ENCODE measurements at places on chromosomes 2 and 18. TPM values are rescaled to one million over a fixed set of nuclear protein-coding genes. Genes with fewer than 3 reads are reported as not detected.
A peak's percentile ranks its signal among the peaks of the same experiment; 100 is the strongest.

SCG2 gene
- total RNA-seq, result not detected

OLA1 gene
- 333 TPM for total RNA-seq

HRH4 gene
- total RNA-seq, result not detected

SP110 gene
- total RNA-seq, result 10.4 TPM

CDH20 gene
- not detected for total RNA-seq

AQP4 gene
- 0.20 TPM for total RNA-seq

BMPR2 gene
- 7.4 TPM for total RNA-seq

TMEM127 gene
- total RNA-seq, result 21.5 TPM

DNA sequence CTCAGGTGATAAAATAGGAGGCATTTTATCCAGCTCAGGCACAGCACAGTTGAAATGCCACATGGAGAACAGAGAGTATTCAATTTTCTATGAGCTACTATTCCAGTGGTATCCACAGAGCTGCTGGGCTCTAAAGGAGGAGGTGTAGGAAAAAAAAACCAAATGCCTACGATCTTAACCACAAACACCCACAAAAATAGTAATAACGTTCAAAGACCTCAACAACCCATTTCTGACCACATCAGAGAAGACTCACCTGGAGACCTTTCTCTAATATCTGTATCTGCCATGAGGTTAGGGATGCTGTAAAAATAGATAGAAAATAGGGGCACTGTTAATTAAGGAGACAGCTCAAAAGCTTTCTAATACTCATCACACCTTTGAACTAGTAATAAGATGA lies 294.6 kb upstream of the PARD3B start:
- no peaks in the 10 kb centered on the region for H3K27me3 ChIP-seq
- H3K4me1 ChIP-seq, result no peaks in the 10 kb centered on the region
- H3K27ac ChIP-seq, result no peak overlapping the region
- H3K4me3 ChIP-seq, result no peak overlapping the region
- DNase-seq, result no peak

DNA sequence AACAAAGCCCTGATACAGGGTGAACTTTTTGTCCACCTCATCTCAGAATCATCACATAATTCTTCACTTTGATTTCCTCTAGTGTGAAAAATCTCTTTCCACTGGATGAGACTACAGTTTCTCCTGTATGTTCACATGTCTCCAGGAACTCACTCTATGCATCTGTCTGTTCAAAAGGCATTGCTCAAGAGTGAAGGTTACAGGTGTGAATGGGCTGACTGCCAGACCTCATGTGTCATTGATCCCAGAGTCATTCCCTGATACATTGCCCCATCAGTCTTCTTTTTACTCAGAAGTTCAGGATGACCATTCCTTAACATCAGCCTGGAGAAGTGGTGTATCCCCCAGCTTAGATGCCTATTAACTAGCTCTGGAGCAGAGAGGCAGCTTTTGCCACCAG lies 4.4 kb upstream of the DSC3 start:
- H3K27ac ChIP-seq, result no peak overlapping the region
- H3K4me1 ChIP-seq, result peaks cover 16% of the 10 kb centered on the region
- no peak overlapping the region for H3K4me3 ChIP-seq
- peaks cover 15% of the 10 kb centered on the region for H3K27me3 ChIP-seq

DNA sequence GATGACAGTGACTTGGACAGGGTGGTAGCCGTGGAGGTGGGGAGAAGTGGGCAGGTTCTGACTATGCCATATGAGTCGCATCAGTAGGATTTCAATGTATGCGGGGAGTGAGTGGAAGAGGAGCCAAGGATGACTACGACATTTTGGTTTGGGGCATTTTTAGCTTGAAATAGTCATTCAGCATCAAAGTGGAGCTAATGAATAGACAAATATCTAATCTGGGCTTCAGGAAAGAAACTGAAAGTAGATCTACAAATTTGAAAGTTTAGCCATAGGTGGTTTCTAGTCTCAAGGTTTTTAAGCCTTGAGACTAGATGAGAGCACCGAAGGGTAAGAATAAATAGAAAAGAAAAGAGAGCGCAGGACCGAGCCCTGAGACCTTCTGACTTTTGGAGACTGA lies 58.3 kb downstream of the FEZ2 start:
- DNase-seq, result no peak
- no peak overlapping the region for H3K27ac ChIP-seq
- no peak overlapping the region for H3K4me3 ChIP-seq
- H3K36me3 ChIP-seq, result peaks cover 68% of the 10 kb centered on the region

- no peak overlapping the region for H3K4me3 ChIP-seq
- DNase-seq, result peak; percentile 97
Observed at GRCh38 chr2:64943387-64944150, 45.6 kb upstream of the SLC1A4 start.

- H3K36me3 ChIP-seq, result peaks cover 30% of the 10 kb centered on the region
- peaks cover 37% of the 10 kb centered on the region for H3K4me1 ChIP-seq
- H3K27ac ChIP-seq, result peak overlapping the region; percentile 5
- no peak overlapping the region for H3K4me3 ChIP-seq
Observed at GRCh38 chr2:42572297-42573081, 4.1 kb downstream of the MTA3 start.

DNA sequence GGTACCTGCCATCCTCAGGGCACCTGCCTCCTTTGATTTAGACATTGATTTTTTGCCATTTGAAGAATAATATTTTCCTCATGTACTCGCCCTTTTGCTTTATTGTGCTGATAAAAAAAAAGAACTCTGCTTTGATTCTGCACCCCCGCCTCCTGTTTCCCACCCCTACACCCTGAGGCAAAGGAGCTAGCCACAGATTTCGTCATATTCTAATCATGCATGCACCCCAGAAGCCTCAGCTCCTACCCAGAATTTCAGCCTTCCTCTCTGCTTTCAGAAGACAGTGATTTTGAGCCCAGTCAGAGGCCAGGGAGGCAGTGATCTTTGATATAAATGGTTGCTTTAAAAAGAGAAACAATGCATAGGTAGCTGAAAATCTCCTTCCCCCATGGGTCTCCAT lies 329.0 kb downstream of the PTPRM start:
- DNase-seq, result no peak
- 0 out of 3 replicates have a peak, but pooled peaks cover 3% of the 10 kb centered on the region for H3K36me3 ChIP-seq
- H3K4me3 ChIP-seq, result no peak overlapping the region
- H3K27me3 ChIP-seq, result no peaks in the 10 kb centered on the region

- H3K4me3 ChIP-seq, result no peak overlapping the region
- no peaks in the 10 kb centered on the region for H3K36me3 ChIP-seq
- DNase-seq, result no peak
- H3K4me1 ChIP-seq, result no peaks in the 10 kb centered on the region
Observed at GRCh38 chr18:55517055-55517454, 70.9 kb downstream of the TCF4 start.

- DNase-seq, result peak; percentile 21
- peaks cover 5% of the 10 kb centered on the region for H3K27me3 ChIP-seq
- H3K27ac ChIP-seq, result no peak overlapping the region
- no peaks in the 10 kb centered on the region for H3K4me1 ChIP-seq
- no peak overlapping the region for H3K4me3 ChIP-seq
Observed at GRCh38 chr18:51621113-51621863, 423.8 kb upstream of the MEX3C start.

- no peak overlapping the region for H3K4me3 ChIP-seq
- no peak for DNase-seq
- H3K27me3 ChIP-seq, result no peaks in the 10 kb centered on the region
- no peaks in the 10 kb centered on the region for H3K36me3 ChIP-seq
- H3K4me1 ChIP-seq, result no peaks in the 10 kb centered on the region
- no peak overlapping the region for H3K27ac ChIP-seq
Observed at GRCh38 chr2:203799908-203800307, 67.7 kb upstream of the CTLA4 start.

GRCh38 chr2:240920783-240921231 lies 14.7 kb downstream of the CROCC2 start:
- DNase-seq, result no peak
- peaks cover 13% of the 10 kb centered on the region for H3K4me1 ChIP-seq
- peaks cover 66% of the 10 kb centered on the region for H3K27me3 ChIP-seq
- H3K4me3 ChIP-seq, result no peak overlapping the region
- H3K36me3 ChIP-seq, result no peaks in the 10 kb centered on the region
- H3K27ac ChIP-seq, result no peak overlapping the region

DNA sequence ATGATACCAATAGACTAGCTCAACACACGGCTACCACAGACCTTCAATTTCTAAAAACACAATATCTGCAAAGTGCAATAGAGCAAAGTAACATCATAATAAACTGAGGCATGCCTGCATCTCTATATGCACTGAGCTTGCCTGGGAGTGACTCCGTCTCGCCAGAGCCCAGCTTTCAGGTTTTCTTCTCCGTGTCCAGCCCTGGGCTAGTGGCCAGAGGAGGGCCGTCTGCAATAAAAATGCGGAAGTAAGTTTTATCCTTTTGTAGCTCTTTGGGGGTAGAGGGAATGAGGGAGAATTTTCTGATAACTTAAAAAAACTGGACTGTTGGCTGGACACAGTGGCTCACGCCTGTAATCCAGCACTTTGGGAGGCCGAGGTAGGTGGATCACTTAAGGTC lies 41.0 kb upstream of the GPR17 start:
- H3K4me1 ChIP-seq, result no peaks in the 10 kb centered on the region
- peaks cover 4% of the 10 kb centered on the region for H3K27me3 ChIP-seq
- no peaks in the 10 kb centered on the region for H3K36me3 ChIP-seq
- no peak for DNase-seq

DNA sequence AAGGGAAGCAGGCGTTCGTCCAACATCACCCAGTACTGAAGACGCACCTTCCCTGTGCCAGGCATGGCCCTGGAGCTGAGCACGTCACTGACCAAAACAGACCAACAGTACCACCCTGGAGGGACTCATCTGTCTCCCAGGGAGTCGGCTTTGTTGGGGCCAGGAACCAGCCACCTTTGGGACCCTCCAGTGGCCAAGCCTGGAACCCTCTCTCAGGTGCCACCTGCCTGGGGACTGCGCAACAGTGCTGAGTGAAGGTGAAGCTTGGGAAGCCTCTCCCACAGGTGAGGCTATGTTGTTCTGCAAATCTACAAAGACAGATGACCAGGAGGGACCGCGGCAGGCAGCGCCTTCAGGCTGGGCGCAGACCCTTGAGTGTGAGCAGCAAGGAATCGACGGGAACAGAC lies 91.4 kb upstream of the OTOS start:
- H3K36me3 ChIP-seq, result no peaks in the 10 kb centered on the region
- H3K4me3 ChIP-seq, result no peak overlapping the region
- H3K27me3 ChIP-seq, result peaks cover 12% of the 10 kb centered on the region
- H3K4me1 ChIP-seq, result 0 out of 2 replicates have a peak, but pooled peaks cover 10% of the 10 kb centered on the region
- no peak for DNase-seq

GRCh38 chr2:36287363-36288275 lies 68.0 kb upstream of the CRIM1 start:
- H3K36me3 ChIP-seq, result no peaks in the 10 kb centered on the region
- H3K27me3 ChIP-seq, result no peaks in the 10 kb centered on the region
- no peak overlapping the region for H3K27ac ChIP-seq
- no peak for DNase-seq
- H3K4me1 ChIP-seq, result no peaks in the 10 kb centered on the region

- H3K27ac ChIP-seq, result no peak overlapping the region
- no peaks in the 10 kb centered on the region for H3K36me3 ChIP-seq
- peaks cover 6% of the 10 kb centered on the region for H3K4me1 ChIP-seq
- no peaks in the 10 kb centered on the region for H3K27me3 ChIP-seq
Observed at GRCh38 chr18:59876310-59876626, 23.5 kb upstream of the PMAIP1 start.

DNA sequence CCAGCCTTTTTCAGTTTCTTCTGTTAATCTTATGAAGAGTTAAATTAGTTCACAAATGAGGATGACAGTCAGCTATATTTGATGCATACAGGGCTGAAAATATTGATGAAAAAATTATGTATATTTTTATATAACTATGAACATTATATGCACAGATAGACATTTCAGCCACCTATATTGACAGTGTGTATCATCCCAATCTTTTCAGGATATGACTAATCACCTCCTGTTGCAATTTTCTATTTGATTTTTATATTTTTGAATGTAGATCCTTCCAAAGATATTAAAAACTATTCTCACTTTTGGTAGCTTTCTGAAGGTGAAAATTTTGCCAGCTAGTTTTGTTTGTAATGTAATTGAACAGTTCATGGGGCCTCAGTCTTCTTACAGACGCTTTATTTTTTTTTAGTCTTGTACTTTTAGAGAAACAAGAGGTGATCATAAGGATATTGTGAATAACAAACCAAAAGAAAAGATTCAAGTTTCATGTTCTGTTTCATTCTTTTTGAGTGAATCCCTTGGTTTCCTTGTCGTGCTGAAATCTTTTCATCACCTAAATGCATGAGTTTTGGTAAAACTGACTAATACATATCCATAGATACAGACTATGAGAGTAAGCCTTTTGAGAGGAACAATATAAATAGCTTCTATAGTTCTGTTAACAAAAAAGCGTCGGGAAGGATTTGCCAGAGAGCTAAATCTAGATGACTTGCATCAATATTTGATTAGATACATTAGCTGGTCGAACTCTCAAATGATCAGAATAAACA lies 123.1 kb downstream of the ARHGAP15 start:
- H3K4me3 ChIP-seq, result no peak overlapping the region
- no peak overlapping the region for H3K27ac ChIP-seq

- no peak overlapping the region for H3K4me3 ChIP-seq
- H3K27ac ChIP-seq, result no peak overlapping the region
- no peak for DNase-seq
- no peaks in the 10 kb centered on the region for H3K36me3 ChIP-seq
Observed at GRCh38 chr2:227383686-227384085, 4.1 kb downstream of the SCYGR1 start.

DNA sequence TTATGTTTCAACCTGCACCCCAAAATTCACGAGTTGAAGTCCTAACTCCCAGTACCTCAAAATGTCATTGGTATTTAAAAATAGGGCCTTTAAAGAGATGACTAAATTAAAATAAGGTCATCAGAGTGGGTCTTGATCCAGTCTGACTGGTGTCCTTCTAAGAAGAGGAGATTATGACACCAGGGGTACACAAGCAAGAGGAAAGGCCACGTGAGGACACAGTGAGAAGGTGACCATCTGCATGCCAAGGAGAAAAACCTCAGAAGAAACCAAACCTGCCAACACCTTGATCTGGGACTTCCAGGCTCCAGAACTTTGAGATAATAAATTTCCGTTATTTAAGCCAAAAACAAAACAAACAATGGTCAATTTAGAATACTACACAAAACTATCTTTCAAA lies 22.6 kb downstream of the ROCK2 start:
- no peaks in the 10 kb centered on the region for H3K27me3 ChIP-seq
- H3K4me1 ChIP-seq, result peaks cover 48% of the 10 kb centered on the region
- H3K4me3 ChIP-seq, result no peak overlapping the region
- no peak overlapping the region for H3K27ac ChIP-seq

DNA sequence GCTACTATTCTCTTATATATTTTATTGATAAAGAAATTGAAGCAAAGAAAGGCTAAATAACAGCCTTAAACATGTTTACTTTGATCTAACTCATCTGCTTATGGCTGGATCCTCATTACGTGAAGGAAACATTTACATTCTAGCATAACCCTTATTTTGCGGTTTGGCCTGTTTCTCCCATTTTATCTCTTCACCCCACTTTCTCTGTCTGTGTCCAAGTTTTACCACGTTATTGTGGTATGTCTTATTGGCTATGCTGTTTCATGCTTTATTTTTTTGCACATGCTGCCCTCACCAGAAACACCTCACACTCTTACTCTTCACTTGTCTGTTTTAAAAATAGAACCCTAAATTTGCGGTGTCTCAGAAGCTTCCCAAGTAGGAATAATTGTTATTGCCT lies 78.5 kb downstream of the RPIA start:
- no peaks in the 10 kb centered on the region for H3K4me1 ChIP-seq
- H3K4me3 ChIP-seq, result no peak overlapping the region
- no peak for DNase-seq
- H3K27ac ChIP-seq, result no peak overlapping the region
- H3K36me3 ChIP-seq, result no peaks in the 10 kb centered on the region
- no peaks in the 10 kb centered on the region for H3K27me3 ChIP-seq

GRCh38 chr2:237870126-237870525 lies 10.7 kb downstream of the RAMP1 start:
- H3K27ac ChIP-seq, result no peak overlapping the region
- DNase-seq, result no peak
- 0 out of 2 replicates have a peak, but pooled peaks cover 9% of the 10 kb centered on the region for H3K4me1 ChIP-seq
- no peaks in the 10 kb centered on the region for H3K36me3 ChIP-seq
- no peak overlapping the region for H3K4me3 ChIP-seq
- H3K27me3 ChIP-seq, result peaks cover 87% of the 10 kb centered on the region

All from HepG2 (cell line).